Right hindlimb (tissue), 1 donor: ENCODE measurements at places on chromosomes 5 and 9.

GRCh38 chr5:129245489-129245888, 150.9 kb downstream of the ISOC1 start:
- DNase-seq, result no peak

DNA sequence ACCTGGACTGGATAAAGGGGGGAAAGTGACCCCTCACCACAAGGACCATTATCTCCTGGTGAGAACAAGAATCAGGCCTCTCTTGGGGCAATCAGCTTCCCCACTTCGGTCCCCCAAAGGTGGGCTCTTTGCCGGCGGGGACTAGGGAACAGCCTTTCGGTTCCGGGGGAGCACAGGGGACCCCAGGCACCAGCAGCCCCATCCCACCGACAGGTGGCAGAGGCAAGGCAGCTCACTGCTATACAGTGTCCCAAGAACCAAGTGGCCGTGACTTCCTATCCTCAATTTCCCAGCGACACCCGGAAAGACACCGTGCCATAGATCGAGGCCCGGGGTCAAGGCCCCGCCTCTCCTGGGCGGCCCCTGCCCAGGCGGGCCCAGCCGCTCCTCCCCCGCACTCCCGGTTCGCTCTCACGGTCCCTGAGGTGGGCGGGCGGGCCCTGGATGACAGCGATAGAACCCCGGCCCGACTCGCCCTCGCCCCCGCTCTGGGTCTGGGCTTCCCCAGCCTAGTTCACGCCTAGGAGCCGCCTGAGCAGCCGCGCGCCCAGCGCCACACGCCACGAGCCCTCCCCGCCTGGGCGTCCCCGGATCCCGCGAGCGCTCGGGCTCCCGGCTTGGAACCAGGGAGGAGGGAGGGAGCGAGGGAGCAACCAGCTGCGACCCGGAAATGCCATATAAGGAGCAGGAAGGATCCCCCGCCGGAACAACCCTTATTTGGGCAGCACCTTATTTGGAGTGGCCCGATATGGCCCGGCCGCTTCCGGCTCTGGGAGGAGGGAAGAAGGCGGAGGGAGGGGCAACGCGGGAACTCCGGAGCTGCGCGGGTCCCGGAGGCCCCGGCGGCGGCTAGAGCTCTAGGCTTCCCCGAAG, 655 bp upstream of the EGR1 start:
- peak; percentile 99 for DNase-seq

DNA sequence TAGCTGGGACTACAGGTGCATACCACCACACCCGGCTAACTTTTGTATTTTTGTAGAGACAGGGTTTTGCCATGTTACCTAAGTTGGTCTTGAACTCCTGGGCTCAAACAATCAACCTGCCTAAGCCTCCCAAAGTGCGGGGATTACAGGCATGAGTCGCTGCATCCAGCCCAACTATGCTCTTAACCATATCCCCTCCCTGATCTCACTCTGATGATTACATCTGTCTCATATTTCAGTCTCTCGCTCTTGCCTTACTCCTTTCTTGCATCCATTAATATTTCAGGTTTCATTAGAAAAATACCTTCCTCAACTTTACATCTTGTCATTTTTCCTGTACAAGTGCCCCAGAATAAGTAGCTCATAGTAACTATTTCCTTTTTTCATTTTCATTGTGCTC, 61.0 kb upstream of the BASP1 start:
- no peak for DNase-seq

DNA sequence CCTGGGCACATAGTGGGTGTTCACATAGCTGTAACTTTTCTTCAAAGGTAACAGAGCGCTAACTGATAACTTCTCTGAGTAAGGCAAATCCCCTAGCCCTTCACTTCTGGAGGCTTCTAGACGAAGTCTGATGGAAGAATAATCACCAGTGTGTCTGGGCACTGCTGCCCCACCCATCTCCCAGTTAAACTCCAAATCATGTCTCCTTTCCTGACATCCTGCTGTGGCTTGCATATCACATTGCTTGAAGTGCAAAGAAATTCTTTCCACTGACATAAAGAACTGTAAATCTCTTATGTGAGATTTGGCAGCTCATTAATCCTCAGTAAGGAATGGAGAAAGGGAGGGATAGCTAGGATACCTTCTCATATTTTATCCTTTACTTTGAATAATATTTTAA, 74.6 kb downstream of the MARCHF11 start:
- no peak for DNase-seq

GRCh38 chr9:5195463-5195862, 10.0 kb upstream of the INSL6 start:
- no peak for DNase-seq

GRCh38 chr9:38642951-38643814, 22.8 kb upstream of the ANKRD18A start:
- no peak for DNase-seq

DNA sequence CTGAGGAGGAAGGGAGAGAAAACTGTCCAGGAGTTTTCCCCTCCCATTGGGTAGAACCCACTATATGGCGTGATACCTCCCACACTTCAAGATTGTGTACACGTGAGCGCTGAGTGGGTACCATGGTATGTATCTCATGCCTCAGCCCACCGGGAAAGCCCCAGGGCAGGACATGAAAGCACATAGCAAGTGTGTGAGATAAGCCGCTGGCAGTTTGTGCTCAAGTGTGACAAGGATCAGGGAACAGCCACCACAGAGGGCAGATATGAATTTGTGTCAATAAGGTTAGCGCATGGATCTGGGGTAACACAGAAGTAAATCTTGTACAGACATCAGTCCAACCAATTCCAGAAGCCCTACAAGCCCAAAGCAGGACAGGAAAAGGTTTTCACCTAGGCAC, 42.6 kb upstream of the NAA35 start:
- no peak for DNase-seq
